ENCODE measurements at places on chromosomes 16 and 17.

- peak; percentile 54 for DNase-seq
Observed at GRCh38 chr17:29568331-29569244, at the start of gene TP53I13. TSS of gene TP53I13 (plus strand) at chr17:29568701. CDS start at chr17:29568759, 58 bp downstream.

- DNase-seq = peak; percentile 15
Observed at GRCh38 chr17:65595071-65595656, 33.7 kb upstream of the AXIN2 start.

DNA sequence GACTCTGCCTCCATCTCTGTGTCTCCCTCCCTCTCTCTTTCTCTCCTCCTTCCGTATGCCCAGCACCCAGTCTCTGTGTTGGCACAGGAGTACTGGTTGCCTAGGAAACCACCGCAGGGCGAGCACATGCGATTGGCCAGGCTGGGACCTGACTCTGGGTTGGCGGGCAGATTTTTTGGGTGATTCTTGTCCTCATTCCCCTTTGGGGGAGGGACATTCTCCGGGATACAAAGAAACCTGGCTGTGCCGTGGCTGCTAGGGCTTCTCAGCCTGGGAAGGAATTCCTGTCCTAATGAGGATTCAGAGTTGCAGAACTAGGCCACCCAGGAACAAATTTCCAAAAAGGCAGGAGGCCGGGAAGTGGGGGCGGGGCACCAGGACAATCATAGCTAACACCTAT, 168.9 kb downstream of the SHISA9 start:
- DNase-seq = no peak

DNA sequence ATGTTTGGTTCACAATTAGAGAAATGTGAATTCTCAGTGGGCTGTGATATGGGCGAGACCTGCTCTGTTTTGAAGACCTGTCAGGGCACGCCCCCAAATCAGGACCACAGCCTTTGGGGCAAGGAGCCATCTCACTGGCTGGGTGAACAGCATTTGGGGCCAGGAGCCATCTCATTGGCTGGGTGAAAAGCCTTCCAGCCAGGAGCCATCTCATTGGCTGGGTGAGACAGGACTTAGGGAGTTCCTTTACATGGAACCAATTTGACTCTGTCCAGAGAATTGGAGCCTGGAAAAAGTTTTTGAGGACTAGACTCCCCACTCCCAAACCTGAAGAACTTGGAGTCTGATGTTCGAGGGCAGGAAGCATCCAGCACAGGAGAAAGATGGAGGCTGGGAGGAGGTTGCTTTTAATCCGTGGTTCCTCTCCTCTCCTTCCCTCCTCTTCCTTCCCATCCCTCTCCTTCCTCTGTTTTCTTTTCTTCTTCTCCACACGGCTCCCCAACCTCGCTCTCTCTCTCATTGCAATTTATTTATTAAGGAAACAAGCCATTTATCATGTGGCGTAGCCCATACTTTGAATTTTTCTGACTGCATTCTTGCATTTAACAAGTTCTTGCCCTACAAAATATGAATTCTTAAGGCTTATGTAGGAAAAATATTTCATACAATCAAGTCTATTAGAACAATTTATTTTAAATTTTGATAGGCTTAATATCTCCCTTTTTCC, 19.7 kb downstream of the FOXL1 start:
- no peak for DNase-seq

- no peak for DNase-seq
Observed at GRCh38 chr17:50758989-50759544, 8.3 kb downstream of the ANKRD40CL start.

DNA sequence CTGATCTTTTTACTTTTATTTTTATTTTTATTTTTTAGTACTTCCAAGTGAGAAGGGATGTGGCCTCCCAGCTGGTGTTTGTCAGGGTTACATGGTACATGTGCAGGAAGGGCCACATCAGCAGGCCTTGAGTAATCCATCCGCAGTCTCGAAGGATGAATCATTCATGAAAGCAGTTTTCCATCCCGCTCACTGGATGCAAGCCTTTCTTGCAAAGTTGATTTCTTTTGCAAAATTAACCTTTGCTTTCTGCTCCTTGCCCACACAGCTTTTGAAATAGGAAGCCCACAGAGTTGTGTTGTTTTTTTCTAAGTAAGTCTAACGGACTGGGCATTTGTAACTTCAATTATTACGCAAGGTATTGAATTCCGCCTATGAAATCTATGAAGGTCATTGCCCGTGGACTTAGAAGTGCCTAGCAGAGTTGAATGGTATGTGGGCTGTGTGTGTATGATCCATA, 157.4 kb downstream of the PRKCA start:
- peak; percentile 88 for DNase-seq

DNA sequence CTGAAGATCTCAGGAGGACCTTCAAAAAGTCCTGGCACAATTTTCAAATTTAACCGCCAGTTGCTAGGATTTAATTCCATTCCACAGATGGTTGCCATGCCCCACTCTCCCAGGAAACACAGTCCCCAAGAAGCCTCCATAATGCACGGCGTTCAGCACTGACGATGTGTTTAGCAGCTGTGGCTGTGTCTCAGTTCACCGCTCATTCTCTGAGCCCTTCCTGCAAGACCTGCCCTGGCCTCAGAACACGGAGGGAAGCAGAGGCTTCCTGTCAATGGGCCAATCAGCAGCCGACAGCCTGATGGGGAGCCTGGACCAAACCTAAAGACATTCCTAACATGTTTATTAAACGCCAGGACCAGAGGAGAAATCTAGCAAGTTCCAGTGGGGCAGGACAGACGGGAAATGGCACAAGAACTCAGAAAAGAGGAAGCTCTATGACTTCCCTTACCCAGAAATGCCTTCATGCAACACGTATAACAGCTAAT, 4.9 kb downstream of the MYLK3 start:
- DNase-seq = no peak

DNA sequence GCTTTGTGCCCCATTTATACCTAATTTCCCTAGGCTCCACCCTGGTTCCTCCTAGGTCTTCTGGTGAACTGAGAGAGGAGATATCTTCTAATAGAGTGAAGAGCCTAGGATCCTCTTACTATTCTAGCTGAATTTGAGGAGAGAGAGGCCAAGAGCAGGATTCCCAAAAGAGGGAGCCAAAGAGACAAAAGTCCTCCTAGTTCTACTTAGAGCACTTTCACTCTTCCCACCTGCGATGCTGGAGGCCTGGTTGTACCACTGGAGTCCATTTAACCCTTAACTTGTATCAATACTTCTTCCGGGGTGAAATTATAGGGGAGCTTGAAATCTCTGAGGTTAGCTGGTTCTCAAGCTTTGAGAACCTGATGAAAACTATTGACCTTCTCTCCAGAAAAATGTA, 3.4 kb upstream of the SSH2 start:
- no peak for DNase-seq

DNA sequence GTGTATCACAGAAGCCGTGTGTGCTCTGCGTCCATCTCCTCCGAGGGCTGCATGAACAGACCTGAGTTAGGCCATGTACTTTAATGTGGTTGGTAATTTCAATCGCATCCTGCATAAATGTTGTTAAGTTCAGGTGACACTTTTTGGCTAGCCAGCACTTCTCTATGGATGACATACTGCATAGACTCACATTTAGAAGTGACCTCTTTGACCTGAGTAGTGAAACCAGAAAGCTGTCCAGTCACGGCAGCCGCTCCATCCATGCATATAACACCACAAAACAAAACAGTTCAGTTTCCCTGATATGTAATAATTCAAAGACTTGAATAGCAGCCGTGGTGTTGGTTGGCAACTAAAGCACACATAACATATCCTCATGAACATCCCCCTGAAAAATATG, 94.1 kb downstream of the CYTH1 start:
- DNase-seq = no peak

GRCh38 chr17:48563385-48563838, 14.7 kb downstream of the HOXB4 start:
- DNase-seq = no peak

GRCh38 chr16:8808613-8809353, 11.1 kb downstream of the PMM2 start:
- DNase-seq = no peak

DNA sequence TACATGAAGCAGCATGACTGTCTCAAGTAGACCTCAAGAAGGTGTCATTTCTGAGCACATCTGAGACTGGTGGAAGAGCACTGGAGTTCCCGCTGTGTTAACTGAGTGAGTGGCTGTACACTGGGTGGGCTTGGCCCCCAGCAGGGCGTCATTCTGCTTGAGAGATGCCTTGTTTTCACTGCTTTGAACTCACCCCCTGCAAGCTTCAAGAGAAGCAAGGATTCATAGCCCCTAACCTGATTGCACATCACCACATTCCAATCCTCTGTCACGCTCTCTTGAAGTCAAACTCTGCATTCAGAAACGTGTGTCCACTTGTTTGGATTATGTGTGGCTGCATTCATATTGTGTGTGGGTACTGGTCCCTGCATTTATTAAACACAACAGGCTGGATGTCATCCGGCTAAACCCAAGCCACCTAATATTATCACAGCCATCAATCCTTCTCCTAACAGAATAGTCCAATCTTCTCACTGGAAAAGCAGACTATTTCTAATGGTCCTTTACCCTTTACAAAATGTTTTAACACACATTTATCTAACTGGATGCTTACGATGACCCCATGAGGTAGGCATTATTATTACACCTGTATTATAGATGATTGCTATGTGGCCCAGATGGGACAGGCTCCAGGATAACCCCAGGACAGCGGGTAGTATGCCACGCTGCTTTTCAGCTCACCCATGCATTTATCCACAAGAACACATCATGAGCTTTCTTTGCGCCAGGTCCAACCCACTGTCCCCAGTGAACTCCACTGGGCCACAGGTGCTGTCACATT, 76.3 kb downstream of the USP31 start:
- no peak for DNase-seq

- no peak for DNase-seq
Observed at GRCh38 chr17:49571764-49572163, 3.9 kb upstream of the NXPH3 start.

GRCh38 chr17:57612202-57613071, 132.7 kb downstream of the CCDC182 start:
- DNase-seq = no peak

GRCh38 chr17:45092911-45093430, 31.9 kb downstream of the NMT1 start:
- peak; percentile 96 for DNase-seq
